Fibroblast of the aortic adventitia (primary cell): ENCODE measurements at places on chromosomes 4 and X.

- peak; percentile 72 for DNase-seq
Measured at GRCh38 chr4:71210823-71211222, 128.0 kb upstream of the SLC4A4 start.

DNA sequence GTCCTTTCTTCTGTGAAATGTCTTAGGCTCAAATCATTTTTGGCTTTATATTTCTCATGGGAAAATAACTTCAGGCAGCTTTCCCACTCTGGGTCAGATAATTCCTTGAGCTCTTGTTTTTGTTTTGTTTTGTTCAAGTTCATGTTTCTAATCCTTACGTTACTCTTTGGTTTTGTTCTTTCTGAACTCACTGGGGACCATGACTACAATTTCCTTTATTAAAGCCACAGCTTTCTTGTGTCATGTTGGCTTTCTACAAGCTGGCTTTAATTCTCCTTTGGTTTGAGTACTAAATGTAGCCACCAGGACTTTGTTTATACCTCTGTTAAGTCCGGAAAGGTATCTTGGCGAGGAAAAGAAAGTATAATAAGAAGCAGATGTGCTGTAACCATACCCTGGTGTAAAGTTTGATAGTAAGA is 30.8 kb upstream of the ANXA3 start:
- peak; percentile 90 for DNase-seq

GRCh38 chr4:8126523-8126922 is 32.1 kb downstream of the ABLIM2 start:
- DNase-seq = no peak

DNA sequence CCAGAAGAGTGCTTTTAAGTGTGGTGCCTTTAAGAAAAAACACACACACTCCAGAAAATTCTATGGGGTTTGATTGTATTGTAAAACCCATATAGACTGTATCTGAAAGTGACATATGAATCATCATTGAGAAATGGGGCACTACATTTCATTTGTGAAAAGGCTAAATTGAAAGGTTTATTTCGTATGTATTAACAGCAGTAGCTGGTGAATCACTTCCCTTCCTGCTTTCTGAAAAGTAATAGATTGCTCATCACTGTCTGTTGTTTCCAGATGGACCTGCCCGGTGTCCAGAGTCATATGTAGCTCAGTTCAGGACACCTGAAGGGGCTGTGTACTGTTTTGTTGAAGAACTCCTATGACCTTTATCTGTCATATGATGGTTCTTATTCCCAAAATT is 28.1 kb upstream of the HPRT1 start:
- DNase-seq = peak; percentile 34

DNA sequence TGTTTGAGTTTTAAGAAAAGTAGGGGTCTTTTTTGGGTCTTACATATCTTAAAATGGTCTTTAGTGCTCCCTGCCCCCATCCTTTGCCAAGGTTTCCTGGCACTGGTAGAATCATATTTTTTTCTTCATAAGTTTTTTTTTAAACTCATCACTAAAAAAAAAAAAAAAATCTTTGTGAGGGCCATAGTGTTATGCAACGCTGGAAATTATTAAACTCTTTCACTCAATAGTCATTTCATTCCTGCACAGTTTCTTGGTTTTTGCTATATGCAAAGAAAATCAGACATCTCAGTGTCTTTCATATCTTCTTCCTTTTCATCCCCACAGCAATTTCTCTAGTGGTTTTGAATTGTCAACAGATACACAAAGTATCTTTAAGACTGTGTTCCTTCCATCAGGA is 95.6 kb downstream of the TMA16 start:
- no peak for DNase-seq

- DNase-seq = peak; percentile 18
Measured at GRCh38 chrX:130994671-130995070, 63.5 kb upstream of the ARHGAP36 start.

DNA sequence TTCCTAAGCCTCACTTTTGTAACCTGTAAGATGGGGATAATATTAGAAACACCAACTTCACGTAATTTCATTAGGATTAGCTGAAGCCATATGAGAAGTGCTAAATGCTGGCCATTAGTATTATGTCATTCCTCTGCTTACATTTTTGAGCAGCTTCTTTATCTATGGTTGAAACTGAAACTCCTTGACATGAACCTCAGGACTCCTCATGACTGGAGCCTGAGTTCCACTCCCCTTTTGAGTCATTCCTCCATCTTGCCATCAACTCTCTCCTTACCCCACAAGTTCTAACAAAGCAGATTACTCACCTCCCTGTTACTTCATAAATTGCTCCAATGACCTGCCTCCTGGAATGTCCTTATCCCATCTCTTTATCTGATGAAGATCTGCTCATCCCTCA is 123.2 kb upstream of the KCNIP4 start:
- peak; percentile 35 for DNase-seq

DNA sequence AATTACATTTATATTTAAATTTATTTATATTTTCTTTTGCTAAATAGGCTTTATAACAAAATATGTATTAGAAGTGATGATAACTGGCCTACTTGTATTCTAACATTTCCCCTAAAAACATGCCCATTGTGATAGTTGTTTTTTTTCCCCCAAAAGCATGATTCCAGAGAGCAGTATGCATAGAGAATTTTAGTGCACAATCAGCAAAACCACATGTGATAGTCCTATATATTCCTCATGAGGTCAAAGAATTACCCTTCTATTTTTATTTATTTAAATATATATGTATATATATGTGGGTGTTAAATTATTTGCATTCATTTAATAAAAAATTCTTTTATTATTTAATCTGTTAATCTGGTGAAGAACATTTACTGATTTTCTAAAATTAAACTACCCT is 78.2 kb upstream of the TLL1 start:
- DNase-seq = no peak

- DNase-seq = no peak
Measured at GRCh38 chrX:42944381-42944998, 166.5 kb upstream of the PPP1R2C start.

GRCh38 chr4:147760695-147761094 is 28.8 kb downstream of the ARHGAP10 start:
- no peak for DNase-seq

GRCh38 chrX:44937606-44938005 is 64.6 kb downstream of the KDM6A start:
- DNase-seq = no peak

DNA sequence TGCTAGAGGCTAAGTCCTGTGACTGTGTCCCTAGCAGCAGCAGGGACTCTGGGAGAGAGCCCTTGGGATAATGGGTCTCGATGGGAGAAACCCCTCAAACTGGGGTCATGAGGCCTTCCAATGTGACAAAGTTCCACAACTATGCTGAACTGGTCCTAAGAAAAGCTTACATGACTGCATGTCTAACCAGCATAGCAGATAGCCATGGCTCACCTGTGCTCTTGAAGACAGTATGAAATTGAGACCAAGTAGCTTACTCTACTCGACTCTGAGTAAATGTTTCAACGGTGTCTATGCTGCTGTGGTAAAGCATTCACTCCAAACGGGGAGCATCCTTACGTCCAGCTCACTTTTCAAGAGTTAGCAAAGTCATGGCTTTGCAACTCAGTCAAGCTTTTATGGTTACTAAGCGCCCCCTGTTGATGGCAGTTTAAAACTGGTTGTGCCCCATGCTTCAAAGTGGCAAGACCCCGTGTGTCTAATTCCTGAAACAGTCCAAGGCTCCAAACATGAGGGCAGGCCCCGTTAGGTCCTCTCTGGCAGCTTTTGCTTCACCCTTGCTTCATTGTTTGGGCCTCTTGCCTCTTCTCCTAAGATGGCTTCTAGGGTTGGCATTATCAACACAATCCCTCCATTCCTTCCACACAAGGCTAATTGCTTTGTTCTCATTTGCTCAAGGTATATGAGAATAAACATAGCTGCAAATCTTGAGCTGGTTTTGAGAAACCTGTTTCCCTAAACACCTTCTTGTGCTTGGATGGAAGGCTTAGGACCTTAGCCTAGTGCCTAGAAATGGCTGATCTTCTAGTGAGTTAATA is 46.6 kb downstream of the CCNG2 start:
- DNase-seq = peak; percentile 84

- no peak for DNase-seq
Measured at GRCh38 chrX:20438871-20439526, 172.3 kb upstream of the RPS6KA3 start.

- no peak for DNase-seq
Measured at GRCh38 chr4:61336916-61337315, 136.8 kb downstream of the ADGRL3 start.

GRCh38 chr4:67697860-67698687 is 2.9 kb downstream of the UBA6 start:
- no peak for DNase-seq

GRCh38 chr4:145177906-145178538 is 2.4 kb downstream of the OTUD4 start:
- peak; percentile 53 for DNase-seq

GRCh38 chr4:113407409-113407808 is 354.1 kb downstream of the CAMK2D start:
- no peak for DNase-seq

DNA sequence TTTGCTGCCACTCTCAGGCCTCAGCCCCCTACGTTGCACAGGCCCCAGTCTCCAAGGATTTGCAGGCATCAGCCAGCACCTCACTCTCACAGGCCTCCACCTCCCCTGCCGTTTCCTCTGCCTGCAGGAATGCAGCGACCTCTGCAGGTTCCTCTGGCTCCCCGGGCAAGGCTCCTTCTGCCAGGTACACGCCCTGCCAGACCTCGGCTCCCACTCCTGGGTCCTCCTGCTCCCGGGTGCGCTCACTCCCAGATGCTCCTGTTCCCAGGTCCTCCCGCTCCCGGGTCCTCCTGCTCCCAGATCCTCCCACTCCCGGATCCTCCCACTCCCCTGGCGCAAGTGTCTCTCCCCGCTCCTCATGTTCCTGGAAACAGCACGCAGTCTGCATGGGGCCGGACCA is 144.4 kb upstream of the RADX start:
- no peak for DNase-seq

DNA sequence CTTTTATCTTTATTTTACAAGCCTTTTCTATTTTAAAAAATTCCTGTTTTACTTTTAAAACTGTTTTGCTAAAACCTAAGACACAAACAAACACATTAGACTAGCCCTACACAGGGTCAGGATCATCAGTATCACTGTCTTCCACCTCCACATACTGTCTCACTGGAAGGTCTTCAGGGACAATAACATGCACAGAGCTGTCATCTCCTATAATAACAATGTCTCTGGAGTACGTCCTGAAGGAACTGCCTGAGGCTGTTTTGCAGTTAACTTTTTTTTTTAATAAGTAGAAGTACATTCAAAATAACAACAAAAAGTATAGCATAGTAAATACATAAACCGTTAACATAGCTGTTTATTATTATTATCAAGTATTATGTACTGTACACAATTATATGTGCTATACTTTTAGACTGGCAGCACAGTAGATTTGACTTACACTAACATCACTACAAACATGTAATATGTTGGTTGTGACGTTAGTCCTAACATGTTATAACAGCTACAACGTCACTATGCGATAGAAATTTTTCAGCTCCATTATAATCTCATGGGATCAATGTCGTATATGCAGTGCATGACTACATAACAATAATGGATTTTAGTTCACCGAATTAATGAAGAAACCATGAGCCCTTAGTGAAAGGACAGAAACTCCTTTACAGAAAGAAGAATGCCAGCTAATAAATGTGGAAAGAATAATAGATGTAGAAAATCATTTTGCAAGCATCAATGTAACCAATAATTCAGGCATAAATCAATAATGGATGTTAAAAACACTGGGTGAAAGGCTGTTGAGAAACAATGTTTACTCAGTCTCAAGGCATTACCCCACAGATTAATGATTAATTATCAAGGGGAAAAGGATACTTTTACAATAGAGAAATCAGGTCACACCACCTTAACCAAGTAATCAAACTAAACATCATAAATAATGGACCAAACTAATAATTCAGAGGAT is 49.2 kb downstream of the FBXW7 start:
- DNase-seq = no peak

DNA sequence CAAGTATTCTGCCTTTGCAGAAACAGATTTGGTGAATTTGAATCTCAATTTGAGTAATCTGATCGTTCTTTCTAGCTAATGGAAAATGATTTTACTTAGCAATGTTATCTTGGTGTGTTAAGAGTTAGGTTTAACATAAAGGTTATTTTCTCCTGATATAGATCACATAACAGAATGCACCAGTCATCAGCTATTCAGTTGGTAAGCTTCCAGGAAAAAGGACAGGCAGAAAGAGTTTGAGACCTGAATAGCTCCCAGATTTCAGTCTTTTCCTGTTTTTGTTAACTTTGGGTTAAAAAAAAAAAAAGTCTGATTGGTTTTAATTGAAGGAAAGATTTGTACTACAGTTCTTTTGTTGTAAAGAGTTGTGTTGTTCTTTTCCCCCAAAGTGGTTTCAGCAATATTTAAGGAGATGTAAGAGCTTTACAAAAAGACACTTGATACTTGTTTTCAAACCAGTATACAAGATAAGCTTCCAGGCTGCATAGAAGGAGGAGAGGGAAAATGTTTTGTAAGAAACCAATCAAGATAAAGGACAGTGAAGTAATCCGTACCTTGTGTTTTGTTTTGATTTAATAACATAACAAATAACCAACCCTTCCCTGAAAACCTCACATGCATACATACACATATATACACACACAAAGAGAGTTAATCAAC is 15.3 kb downstream of the PLP1 start:
- peak; percentile 14 for DNase-seq

GRCh38 chrX:71095981-71096759 is 519 bp downstream of the FOXO4 start:
- DNase-seq = peak; percentile 47

DNA sequence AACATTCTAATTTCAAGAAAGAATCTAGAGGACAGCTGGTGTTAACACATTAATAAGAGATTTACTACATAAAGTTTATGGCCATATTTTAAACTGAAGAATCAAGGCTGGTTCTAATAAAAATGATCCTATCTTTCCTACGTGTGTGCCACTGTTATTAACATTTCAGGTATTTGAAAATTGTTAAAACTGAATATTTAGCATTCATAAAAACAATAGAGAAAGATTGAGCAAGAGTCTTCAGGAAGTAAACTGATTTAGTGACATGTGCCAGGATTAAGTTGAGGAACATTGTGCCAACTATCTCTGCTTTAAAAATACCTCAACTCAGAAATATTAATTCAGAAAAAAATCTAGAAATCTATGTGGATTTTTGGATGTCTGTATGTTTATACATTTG is 810.1 kb downstream of the FAT4 start:
- peak; percentile 1 for DNase-seq

DNA sequence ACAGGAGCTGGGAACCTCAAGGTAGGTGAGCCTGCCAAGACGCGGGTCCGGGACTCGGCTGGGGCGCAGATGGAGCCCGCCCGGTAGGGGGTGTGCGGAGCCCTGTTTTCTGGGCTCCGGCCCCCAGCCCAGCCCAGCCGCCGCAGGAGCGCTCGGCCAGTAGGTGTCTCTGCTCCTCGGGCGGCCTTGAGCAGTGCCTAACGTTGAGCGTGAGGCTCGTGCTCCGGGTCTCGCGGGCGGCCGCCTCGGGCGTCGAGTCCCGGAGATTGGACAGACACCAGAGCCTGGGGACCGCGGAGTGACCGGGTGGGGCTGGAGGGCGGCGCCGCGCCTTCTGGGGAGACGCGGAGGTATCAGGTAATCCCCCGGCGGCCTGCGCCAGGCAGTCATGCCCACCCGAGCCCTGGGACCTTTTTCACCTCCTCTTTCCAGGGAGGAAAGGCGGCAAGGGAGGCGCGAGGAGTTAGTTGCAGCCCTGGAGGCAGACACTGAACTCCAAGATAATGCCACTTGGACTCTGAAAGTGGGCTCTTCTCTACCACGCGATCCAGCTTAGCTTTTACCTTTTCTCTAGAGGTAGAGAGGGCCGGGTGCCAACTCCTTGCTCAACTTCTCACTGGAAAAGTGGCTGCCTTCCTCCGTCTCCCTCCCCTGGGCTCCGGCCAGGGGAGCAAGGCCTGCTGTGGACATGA is 14.5 kb upstream of the FGG start:
- DNase-seq = peak; percentile 16
